ENCODE measurements at places on chromosomes 12 and 14.

DNA sequence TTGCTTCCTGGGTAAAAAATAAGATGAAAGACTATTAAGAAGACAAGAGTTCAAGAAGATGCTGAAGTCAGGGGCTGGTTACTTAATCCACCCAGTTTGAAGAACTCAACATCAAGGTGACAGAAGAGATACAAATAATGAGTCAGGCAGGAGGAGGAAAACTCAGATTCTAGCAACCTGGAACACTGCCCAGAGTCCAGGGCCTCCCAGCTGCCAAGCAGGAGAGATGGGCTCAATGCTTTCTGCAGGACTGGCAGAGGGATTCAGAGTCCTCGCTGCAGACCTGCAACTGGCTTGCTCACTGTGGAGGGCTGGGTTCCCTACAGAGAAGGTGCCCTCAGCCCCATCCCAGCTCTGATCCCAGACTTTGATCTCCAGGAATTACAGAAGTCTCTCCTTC, 28.6 kb upstream of the CEBPE start:
- no peak for DNase-seq

- DNase-seq, result no peak
Measured at GRCh38 chr12:47074757-47075156, 4.7 kb upstream of the PCED1B start.

DNA sequence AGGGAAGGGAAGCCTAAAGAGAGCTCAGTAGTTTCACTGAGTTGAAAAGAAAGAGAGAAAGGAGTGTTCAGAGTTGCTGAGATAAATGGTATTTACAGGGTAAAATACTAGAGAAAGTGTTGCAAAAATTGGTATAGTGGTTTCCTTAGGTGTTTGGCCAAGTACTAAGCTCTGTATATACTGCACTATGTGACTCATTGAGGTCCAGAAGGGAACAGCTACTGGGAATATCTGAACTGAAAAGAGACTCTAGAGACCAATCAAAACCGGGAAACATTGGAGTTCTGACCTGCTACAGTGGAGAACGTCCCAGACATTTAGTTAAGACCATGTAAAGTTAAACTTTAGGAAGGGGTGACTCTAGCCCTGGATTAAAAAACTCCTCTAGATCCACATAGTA, 42.7 kb upstream of the ALX1 start:
- no peak for DNase-seq

- no peak for DNase-seq
Measured at GRCh38 chr12:59699421-59700152, 103.8 kb downstream of the SLC16A7 start.

GRCh38 chr12:53325511-53326061, 4.2 kb upstream of the AAAS start:
- DNase-seq, result no peak

DNA sequence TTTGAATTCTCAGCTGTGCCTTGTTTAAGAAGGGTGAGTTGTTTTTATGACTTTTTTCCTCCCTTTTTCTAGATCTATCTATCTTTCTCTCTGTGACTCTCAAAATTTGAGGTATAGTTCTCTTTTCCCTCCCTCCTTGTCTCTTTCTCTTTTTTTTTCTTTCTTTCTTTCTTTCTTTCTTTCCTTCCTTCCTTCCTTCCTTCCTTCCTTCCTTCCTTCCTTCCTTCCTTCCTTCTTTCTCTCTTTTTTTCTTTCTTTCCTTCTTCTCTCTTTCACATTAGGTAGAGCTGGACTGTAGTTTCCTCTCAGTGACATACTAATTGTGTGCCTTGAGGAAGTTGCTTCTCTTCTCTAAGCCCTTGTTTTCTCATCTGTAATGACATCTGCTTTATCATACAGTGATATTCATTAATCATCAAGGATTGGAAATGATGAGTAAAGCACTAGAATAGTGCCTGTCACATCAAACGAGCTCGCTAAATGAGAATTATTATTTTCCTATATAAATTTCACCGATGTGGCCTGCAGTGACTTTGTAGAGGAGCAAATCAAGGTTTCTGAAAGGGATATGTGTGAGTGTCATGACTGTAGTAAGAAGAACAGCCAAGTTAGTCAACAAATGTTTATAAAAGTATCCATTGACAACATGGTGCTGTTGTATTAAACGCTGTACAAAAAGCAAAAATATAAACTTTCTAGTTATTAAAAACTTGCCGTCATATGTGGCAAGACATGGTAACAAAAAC, 78.9 kb upstream of the SLC38A2 start:
- DNase-seq, result no peak

DNA sequence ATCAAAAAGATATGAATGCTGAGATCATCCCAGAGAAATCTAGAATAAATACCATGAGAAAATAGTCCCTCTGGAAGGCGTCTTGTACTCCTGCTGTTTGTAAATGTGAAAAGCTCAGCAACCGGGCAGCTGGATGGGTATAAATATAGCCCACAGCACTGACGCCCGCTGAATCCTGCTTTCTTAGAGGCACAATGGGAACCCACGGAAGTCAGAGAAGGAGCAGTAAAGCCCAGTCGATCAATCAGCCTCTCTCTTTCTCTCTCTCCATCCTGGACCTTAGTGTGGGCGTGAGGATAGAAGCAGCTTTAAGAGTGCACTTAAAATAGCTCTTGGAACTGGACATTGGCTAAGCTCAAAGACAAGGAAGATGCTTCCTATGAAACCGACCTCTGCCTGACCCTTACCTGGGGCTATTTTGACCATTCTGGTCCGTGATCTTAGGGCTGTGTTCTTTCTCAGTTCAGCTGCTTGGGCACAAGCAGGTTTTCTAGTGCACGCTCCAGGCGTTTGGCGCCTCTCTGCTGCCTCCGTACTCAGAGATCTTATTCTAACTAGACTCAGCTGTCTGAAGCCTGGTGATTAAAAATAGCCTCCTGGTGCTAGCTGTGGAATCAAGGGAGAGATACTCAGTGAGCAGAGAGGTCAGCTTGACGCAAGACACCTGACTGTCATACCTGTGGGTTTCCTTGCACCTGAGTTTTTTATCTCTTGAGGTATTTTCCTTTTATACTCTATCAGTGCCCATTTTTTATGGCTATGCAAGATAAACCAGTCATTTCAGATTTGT, 144.6 kb downstream of the ETV6 start:
- no peak for DNase-seq

- DNase-seq, result no peak
Measured at GRCh38 chr12:597926-598568, 65.2 kb downstream of the NINJ2 start.

DNA sequence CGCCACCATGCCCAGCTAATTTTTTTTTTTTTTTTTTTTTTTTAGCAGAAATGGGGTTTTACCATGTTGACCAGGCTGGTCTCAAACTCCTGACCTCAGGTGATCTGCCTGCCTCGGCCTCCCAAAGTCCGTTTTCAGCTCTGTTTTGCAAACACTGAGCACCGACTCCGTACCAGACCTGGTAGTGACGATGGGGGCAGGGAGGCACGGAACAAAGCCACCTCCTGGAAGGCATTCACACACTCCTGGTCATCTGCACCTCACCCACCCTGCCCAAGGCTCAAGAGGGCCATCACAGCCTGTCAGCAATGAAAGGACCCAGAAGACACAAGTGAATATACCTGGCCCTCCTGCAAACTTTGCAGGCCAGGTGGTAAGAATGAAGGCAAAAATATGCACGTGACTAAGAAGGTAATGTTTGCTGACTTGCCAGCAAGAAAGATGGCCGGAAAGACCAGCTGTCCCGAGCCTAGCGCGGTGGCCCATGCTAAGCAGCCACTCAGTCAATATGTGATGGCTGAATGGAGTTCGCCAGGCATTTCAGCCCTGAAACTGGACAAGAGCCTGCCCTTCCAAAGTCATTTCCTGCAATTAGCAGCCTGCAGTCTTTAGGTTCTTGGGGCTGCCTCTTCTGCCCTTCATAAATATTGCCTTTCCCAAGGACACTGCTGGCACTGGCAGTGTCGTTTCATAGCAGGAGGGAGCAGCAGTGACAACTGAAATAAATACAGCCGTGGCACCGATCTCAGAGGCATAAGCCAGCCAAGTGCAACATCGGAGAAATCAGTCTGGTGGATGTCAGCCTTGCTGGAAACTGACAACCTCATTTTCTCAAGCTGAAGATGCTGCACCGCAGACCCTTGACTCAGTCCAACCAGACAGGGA, 17.6 kb downstream of the MMAB start:
- no peak for DNase-seq

GRCh38 chr12:101824831-101825230, 5.9 kb downstream of the GNPTAB start:
- DNase-seq, result no peak

- no peak for DNase-seq
Measured at GRCh38 chr14:29925101-29925722, 2.4 kb downstream of the PRKD1 start.

- DNase-seq, result no peak
Measured at GRCh38 chr14:21496453-21496852, 14.7 kb downstream of the METTL3 start.

- DNase-seq, result no peak
Measured at GRCh38 chr14:92898566-92899131, 24.3 kb upstream of the CHGA start.

GRCh38 chr12:66860752-66861750, 182.2 kb upstream of the GRIP1 start:
- peak; percentile 53 for DNase-seq

DNA sequence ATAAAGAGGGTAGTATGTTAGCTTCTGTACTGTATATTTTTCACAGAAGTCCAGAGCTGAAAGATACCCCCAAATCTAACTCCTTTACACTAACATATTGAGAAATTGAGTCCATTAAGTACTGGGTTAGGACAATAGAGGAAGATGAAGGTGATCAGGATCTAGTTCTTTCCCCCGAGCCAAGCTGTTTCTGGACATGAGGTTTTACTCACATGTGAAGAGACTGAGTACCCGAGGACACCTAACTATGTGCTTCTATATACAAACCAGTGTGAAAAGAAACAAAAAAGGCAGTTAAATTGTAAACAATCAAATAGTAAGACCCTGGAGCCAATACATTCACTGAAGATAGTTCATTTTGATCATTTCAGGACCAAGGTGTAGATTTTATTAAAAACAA, 3.8 kb upstream of the TRHDE start:
- DNase-seq, result no peak

- DNase-seq, result no peak
Measured at GRCh38 chr12:9711664-9712063, 21.2 kb downstream of the CLECL1 start.

GRCh38 chr12:117361347-117361751, at the start of gene NOS1:
Gene NOS1, minus strand, starts transcription at chr12:117361626. Its CDS starts 30,557 bp downstream, at chr12:117331069.
- DNase-seq, result no peak

GRCh38 chr14:53278602-53279506, 125.7 kb upstream of the DDHD1 start:
- no peak for DNase-seq

DNA sequence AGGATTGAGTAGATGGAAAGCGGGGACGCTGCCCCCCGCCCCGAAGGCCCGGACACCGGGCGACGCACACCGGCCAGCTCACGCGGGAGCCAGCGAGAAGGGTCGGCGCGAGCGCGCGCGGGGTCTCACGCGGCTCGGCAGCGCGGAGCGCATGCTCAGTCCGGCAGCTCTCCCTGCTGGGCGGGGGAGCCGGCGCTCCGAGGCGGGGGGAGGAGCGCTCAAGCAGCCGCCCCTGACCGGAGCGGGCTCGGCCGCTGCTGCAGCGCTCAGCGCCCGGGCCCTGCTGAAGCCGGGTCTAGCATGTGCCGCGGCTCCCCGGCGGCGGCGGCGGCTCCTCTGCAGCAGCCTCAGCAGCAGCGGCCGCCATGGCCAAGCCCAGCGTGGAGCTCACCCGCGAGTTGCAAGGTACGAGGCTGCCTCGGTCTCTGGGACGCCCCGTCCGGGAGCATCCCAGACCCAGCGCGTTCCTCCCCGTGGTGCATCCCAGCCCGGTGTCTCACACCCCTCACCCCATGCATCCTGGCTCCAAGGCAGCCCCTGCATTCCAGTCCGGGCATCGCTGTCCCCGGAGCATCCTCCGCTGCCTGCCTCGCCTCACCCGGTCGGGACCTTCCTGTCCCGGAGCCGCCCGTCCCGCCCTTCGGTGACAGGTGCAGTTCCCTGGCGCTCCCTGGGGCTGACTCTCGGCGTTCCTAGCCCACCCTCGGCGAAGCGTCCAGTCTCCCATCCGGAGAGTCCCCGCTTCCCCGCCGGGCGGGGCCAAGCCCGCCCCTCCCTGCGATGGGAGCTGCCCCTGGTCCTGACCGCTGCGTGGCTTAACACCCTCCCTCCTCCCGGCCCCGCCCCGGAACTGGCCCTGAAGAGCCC, at the start of gene CARMIL3:
CARMIL3 (plus strand) TSS at position 221 of the 867 bp plus-strand sequence; CDS start at position 366, 145 bp downstream.
- DNase-seq, result peak; percentile 40

DNA sequence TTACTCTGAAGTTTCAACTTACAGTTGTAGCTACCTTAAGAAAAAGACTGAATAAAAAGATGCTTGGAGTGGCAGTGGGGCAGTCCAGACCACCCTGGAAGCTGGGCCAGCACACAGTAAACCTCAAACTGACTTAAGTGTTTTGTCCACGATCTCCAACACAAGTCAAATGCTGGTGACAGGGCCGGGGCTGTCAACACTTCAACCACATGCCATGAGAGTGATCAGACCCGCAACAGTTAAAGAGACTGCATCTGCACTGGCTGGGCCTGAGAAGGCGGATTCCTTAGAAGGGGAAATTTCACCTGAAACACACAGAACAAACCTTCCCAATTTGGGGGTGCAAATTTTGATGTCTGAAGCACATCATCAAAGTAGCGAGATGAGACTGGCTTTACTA, 223.5 kb upstream of the CAND1 start:
- no peak for DNase-seq

DNA sequence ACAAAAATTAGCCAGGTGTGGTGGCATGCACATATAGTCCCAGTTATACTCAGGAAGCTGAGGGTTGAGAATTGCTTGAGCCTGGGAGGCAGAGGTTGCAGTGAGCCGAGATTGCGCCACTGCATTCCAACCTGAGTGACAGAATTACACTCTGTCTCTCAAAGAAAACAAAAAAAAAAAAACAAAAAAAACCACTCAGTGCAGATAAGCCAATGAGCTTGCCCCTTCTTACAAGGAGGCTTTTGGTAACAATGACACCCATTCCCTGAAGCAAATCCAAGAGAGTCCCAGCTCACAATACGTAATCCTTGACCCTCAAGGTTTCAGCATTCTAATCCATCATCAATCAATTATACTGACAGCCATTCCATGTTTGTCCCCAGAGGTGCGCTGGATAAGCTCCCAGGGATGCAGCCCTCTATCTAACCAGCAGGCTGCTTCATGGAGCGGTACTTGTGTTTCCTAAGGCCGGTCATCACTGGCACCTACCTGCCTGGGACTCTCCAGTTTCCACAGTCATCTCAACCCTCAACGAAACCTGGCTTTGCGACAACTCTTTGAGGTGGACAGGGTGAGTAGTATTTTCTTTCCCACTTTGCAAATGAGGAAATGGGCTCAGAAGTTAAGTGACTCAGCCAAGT, 12.4 kb downstream of the GCN1 start:
- no peak for DNase-seq

- no peak for DNase-seq
Measured at GRCh38 chr12:39116861-39117260, 211.5 kb upstream of the CPNE8 start.

DNA sequence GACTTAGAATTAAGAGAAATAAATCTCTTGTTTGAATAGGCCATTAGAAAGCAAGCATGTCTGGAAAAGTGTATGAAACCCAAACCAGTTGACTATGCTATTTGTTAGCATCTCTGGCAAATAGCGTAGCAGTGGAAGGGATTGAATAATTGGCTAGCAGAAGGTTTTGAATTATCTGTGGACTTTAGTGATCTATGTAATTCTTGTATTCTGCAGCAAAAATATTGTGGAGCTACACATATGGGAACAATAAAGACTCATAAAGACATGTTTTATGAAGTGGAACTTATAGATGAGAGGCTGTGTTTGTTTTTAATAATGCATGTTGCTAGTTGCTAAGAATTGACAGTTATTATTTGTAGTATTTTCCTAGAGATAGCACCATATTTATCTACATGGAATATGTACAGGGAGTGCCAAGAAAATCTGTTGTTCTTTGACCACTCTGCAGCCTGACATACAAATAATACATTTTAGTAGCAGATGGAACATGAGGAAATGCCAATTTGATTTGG, 4.7 kb downstream of the SRGAP1 start:
- no peak for DNase-seq
